ENCODE measurements at places on chromosomes 7 and 10.
A peak's percentile ranks its signal among the peaks of the same experiment; 100 is the strongest.

DNA sequence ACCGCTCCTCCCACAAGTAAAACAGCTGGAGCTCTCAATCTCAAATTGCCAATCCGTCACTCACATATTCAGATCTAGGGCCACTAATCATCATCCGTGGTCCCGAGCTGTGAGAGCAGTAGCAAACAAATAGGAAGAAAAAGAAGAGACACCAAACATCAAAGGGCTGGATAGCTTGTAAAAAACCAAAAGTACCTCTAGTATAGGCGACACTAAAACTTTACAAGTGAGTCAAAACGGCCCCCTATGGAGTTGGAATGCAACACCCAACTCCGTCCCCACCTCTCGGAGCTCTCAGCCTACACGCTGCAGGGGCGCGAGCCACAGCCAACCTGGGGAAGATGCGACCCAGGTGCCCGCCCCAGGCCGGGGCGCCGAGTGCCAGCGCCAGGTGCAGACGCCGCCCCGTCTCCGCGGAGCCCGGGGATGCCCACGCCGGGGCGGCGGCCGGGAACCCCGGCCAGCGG lies 581 bp downstream of the FAM3C start:
- peak; percentile 42 for DNase-seq

DNA sequence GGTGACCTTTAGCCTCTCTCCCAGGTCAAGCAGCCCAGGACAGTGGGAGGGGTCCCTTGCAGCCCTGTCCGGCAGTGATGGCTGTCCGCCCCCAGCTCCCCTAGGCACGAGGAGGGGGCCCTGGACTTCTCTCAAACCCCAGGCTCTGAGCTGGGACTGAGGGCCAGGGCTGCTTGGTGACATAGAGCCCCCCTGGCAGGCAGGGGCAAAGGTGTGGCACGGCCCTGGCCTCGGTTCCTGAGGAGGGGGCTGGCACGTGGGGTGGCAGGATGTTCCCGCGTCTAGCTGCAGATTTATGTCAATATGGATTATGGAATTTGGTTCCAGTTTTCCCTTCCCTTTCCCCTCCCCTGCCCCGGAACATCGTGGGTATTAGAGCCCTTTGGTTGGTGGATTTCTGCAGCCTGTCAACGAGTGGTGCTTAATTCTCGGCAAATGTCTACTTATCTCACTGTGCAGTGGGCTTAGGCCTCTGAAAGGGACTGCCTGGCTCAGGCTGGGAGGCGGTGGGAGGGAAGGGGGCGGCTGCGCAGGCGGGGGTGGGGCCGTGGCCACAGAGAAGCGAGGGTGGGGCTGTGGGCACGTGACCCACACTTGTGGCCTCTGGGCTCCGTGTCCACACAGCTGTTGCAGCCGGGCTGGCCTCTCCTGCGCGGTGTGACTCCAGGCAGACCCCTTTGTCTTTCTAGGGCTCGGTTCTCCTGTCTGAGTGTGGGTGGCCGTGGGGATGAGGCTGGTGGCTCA lies 19.3 kb downstream of the UNCX start:
- no peak for DNase-seq

GRCh38 chr7:147332988-147333387 lies 1216.4 kb downstream of the CNTNAP2 start:
- DNase-seq = no peak

- DNase-seq = no peak
Measured at GRCh38 chr7:33495207-33495606, 365.8 kb downstream of the BBS9 start.

GRCh38 chr10:107284187-107284586 lies 119.7 kb upstream of the SORCS1 start:
- DNase-seq = no peak

- DNase-seq = no peak
Measured at GRCh38 chr10:131899116-131899690, 1.6 kb upstream of the PPP2R2D start.

- peak; percentile 5 for DNase-seq
Measured at GRCh38 chr7:38169847-38170246, 8.2 kb upstream of the STARD3NL start.

DNA sequence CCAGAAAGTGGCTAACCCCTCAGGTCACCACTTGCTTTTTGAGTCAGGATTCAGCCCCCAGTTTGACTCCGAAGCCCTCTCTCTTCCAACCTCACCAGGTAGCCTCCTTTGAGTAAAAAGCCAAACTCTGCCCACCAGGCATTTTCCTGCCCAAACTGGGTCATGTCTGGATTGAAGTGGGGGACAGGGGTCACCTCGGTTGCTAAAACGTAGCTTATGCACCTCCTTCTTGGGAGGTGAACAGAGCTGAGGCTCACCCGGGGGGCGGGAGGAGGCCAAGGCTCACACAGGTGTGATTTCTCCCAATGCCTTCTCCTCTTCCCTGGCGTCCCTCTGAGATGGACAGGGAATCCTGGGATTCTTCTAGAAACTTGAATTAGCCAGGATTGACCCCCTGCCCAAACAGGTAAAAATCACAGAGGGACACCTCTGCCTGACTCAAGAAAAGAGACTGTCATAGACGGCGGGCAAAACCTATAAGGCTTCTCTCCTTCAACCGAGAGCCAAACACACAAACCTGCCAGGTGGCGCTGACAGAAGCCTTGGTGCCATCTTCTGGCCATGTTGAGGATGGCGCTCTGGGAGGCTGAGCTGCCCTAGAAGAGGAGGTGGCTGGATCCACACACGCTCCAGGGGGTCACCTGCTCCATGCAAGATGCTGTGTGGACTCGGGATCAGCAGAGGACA lies 51.6 kb downstream of the PRLHR start:
- DNase-seq = peak; percentile 9

- DNase-seq = no peak
Measured at GRCh38 chr10:128008521-128009250, 101.8 kb downstream of the PTPRE start.
